NAMALWA (cell line): ENCODE measurements at places on chromosomes 4 and X.
A peak's percentile ranks its signal among the peaks of the same experiment; 100 is the strongest.

DNA sequence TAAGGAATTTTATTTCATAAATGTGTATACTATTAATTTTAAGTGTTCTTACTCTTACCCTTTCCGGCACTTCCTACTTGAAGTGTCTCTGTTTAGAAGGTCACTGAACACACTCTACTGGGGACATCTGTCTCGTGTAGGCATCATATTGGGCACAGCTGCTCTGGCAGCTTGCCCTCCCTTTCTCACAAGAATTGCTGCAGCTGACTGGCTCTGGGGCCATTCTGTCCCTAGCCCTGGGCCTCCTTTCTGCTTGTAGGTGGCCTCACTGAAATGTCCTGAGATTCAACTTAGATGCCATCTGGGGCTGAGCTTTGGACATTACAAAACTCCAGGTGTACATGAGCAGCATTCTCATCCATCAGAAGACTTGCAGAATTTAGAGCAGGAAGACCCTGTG is 49.6 kb downstream of the SMAD1 start:
- peak; percentile 86 for DNase-seq

DNA sequence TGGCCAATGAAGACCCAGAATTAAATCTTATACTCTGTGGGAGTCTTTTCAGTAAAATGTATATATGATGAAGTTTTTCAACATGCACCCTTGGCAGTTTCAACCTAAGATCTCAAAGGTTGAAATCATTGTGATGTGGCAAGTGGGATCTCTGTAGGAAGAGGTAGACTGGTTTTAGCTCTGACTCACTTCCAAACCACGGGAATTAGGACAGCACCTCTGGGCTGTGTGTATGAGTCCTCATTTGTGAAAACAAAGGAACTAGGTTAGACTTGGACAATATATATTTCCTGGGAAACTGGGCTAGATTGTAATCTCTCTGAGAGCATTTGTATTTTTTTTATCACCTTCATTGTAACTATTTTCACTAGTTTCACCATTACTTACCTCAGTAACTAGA is 333.0 kb downstream of the ADGRL3 start:
- no peak for DNase-seq

- no peak for DNase-seq
Observed at GRCh38 chrX:115038406-115038805, 21.0 kb upstream of the IL13RA2 start.

DNA sequence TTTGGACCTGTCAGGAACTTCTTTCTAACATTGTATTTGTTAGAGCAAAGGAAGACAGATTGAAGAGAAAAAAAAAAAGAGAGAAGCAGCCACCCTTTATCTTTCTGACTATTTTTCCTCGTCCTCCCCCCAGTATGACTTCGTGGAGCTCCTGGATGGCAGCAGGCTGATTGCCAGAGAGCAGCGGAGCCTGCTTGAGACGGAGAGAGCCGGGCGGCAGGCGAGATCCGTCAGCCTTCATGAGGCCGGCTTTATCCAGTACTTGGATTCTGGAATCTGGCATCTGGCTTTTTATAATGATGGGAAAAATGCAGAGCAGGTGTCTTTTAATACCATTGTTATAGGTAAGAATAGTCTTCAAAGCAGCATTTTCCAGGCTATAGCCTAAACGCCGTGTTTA is 237.7 kb downstream of the DCTD start:
- DNase-seq = no peak

- no peak for DNase-seq
Observed at GRCh38 chr4:162059656-162060055, 104.1 kb downstream of the FSTL5 start.

DNA sequence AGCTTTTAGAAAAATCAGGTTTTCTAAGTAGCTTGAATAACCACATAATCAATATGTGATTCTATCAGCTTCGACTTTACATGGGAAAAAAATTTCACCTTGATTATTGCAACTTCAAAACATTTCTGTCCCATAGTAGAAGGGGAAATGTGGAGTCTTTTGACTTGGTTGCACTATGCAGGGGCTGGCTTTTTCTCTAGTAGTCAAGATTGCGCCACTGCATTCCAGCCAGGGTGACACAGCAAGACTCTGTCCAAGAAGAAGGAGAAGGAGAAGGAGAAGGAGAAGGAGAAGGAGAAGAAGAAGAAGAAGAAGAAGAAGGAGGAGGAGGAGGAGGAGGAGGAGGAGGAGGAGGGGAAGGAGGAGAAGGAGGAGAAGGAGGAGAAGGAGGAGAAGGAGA is 84.9 kb downstream of the MAML3 start:
- DNase-seq = no peak

GRCh38 chr4:67909905-67910584 is 26.2 kb upstream of the TMPRSS11D start:
- peak; percentile 60 for DNase-seq

GRCh38 chrX:153349952-153350351 is 16.0 kb downstream of the ZNF275 start:
- DNase-seq = no peak

GRCh38 chrX:132165651-132166050 is 37.8 kb upstream of the FRMD7 start:
- DNase-seq = no peak

- DNase-seq = no peak
Observed at GRCh38 chrX:138763761-138764160, 52.2 kb upstream of the FGF13 start.

DNA sequence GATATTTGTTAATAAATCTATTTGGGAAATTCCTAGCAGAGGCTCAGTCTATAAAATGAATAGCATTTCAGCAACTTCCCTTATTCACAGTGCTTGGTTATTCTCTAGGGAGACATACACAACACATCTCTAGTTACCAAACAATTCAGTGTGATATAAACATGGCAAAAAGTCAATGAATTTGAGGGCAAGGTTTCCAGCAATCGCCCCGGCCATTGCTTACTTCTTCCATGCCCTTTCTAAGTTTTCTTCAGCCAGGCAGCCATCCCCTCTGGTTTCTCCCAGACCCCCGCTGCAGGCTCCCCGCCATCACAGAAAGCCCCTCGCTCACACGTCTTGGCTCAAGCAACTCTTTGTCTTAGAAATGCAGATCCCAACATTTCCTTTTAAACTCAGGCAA is 4.4 kb downstream of the TLR7 start:
- DNase-seq = no peak

DNA sequence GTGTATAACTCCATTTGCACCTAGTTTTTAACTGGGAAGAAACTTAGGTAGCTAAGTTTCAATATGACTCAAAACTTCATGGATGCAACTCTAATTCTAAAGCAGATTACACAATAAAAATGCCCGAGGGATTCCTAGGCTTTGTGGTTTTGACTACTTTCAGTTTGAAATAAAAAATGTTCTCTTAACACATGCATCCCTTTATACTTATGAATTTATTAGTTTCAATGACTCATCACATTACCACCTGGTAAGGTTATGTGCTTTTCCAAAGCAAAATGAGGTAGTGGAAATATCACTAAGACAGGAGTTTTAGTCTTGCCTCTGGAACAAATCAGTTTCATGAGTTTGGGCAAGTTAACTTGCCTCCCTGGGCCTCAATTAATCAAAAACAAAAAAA is 125.5 kb downstream of the OPHN1 start:
- no peak for DNase-seq

DNA sequence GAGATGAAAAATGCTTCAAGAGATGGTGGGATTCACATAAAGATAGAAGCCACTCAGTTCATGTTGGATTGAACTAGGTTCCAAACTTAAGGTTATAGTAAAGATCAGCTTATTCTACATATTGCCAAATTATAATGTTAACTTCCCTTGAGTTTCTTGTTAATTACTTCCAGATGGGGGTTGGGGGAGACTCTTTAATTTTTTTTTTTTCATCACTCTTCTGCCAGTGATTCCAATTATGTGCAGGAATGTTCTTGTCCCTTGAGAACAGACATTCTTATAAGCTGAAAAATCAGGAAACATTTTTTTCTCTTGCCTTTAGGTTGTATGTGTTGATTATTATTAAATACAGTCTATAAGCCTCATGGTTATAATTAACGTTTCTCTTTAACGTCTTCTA is 30.0 kb downstream of the MND1 start:
- no peak for DNase-seq

DNA sequence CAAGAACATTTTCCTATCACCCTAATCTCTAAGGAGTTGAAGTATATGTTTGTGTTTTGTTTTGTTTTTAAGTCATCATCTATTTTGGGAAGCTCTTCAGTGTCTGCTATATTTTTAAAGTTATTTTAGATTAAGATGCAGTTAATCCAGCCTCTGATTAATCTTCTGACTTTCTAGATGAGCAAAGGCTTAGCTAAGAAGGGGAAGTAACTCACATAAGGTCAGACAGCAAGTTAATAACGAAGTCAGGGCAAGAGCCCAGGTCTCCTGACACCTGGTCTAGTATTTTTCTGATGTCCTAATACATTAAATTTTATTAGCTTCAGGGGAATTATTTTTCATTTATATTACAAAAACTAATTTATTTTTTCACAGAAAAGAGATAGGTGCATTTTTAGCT is 168.5 kb downstream of the SOWAHB start:
- DNase-seq = peak; percentile 21

DNA sequence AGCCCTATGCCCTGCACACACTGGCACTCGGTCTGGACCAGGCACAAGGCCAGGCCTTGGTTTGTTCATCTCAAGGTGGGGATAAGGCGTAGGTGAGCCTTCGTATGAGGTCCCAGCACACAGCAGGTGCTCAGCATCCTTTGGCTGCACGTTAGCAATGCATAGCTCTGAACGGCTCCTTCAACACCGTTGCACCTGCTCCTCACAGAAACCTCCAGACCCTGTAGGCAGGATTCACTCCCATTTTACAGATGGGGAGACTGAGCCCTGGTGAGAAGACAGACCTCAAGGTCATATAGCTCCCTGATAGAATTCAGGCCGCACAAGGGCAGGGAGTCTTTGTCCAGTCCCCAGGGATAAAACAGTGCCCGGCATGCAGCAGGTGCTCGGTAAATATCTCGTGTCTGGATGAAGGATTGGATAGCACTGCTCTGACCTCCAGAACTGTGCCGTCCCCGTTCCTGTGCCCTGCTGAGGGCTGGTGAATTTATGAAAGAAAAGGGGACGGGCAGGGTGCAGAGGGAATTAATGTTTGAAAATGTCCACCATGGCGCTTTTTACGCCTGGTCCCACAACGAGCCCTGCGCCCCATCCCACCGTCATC is 2.4 kb downstream of the PPP2R2C start:
- no peak for DNase-seq
